Activated CD8-positive, alpha-beta T cell treated with anti-CD3 and anti-CD28 coated beads, Interleukin-2, amount 10 ng/mL, durations not matched to agents 7 days and 5 days (primary cell): ENCODE measurements at places on chromosomes 7 and 10. TPM values are rescaled to one million over a fixed set of nuclear protein-coding genes. Genes with fewer than 3 reads are reported as not detected.
A peak's percentile ranks its signal among the peaks of the same experiment; 100 is the strongest.

Gene AOAH
- total RNA-seq: 18.0 TPM

Gene GCK
- not detected for total RNA-seq

Gene BBS9
- 11.8 TPM for total RNA-seq

Gene ABCB4
- total RNA-seq: not detected

Gene VWC2
- total RNA-seq: not detected

Gene TMEM270
- not detected for total RNA-seq

Gene FGFR2
- total RNA-seq: not detected

Gene NUTM2D
- 2.0 TPM for total RNA-seq

Gene ZNF365
- not detected for total RNA-seq

Gene NPSR1
- not detected for total RNA-seq

GRCh38 chr10:83218205-83218604, 921.1 kb upstream of the GHITM start:
- no peak overlapping the region for H3K4me3 ChIP-seq
- no peaks in the 10 kb centered on the region for H3K27me3 ChIP-seq
- no peak for DNase-seq
- no peaks in the 10 kb centered on the region for H3K4me1 ChIP-seq

GRCh38 chr7:122123746-122124145, 20.3 kb downstream of the AASS start:
- no peaks in the 10 kb centered on the region for H3K36me3 ChIP-seq
- no peak overlapping the region for H3K4me3 ChIP-seq
- no peaks in the 10 kb centered on the region for H3K4me1 ChIP-seq
- no peaks in the 10 kb centered on the region for H3K27me3 ChIP-seq
- DNase-seq: no peak

- H3K4me1 ChIP-seq: no peaks in the 10 kb centered on the region
- H3K36me3 ChIP-seq: no peaks in the 10 kb centered on the region
- DNase-seq: no peak
- H3K27me3 ChIP-seq: no peaks in the 10 kb centered on the region
- H3K4me3 ChIP-seq: no peak overlapping the region
Measured at GRCh38 chr7:90536449-90536848, 59.7 kb upstream of the CDK14 start.

GRCh38 chr10:26437637-26438461, at the start of gene APBB1IP:
TSS of gene APBB1IP (plus strand) at chr10:26438341. CDS start at chr10:26492327, 53,986 bp downstream.
- H3K4me3 ChIP-seq: peak within 1 kb of the TSS; percentile 96
- peak; percentile 69 for DNase-seq
- H3K4me1 ChIP-seq: peaks cover 41% of the 10 kb centered on the region
- H3K27ac ChIP-seq: peak within 1 kb of the TSS; percentile 95
- peaks cover 28% of the 10 kb centered on the region for H3K36me3 ChIP-seq
- H3K27me3 ChIP-seq: no peaks in the 10 kb centered on the region

GRCh38 chr7:19491821-19492452, 216.9 kb downstream of the POLR1F start:
- H3K4me3 ChIP-seq: no peak overlapping the region
- no peak for DNase-seq
- H3K27ac ChIP-seq: no peak overlapping the region
- no peaks in the 10 kb centered on the region for H3K27me3 ChIP-seq

DNA sequence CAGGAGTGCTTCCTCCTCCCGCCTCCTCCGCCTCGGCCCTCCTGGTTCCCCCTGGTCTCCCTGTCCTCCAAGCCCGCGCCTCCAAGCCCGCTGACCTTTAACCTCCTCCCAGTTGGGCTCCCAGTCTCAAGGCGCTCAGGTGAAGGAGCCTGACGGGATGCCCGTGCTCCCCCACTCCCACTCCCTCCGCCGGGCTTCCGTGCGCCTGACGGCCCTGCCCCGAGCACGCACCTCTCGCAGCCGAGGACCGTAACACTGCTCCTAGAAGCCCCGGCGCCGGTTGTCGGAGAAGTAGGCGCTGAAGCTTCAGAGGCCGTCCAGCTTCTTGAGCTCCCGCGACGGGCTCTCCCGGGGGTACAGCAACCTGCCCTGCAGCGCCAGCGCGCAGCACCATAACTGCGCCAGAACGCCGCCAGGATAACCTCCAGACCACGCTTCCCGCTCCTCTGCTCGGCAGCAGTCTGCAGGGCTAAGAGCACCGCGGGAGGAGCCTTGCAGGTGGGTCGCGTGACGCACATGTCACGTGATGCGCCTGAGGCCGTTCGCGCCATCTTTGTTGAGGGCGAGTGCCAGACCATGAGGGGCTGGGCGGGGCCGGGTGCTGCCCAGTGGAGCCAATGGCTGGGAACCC, 71.0 kb upstream of the ZNF479 start:
- no peak overlapping the region for H3K4me3 ChIP-seq
- no peaks in the 10 kb centered on the region for H3K36me3 ChIP-seq
- no peak overlapping the region for H3K27ac ChIP-seq
- H3K27me3 ChIP-seq: no peaks in the 10 kb centered on the region
- DNase-seq: no peak

GRCh38 chr7:16810112-16810511, 5.3 kb upstream of the AGR2 start:
- no peaks in the 10 kb centered on the region for H3K36me3 ChIP-seq
- H3K27ac ChIP-seq: no peak overlapping the region
- no peak overlapping the region for H3K4me3 ChIP-seq
- peaks cover 22% of the 10 kb centered on the region for H3K27me3 ChIP-seq
- no peak for DNase-seq

DNA sequence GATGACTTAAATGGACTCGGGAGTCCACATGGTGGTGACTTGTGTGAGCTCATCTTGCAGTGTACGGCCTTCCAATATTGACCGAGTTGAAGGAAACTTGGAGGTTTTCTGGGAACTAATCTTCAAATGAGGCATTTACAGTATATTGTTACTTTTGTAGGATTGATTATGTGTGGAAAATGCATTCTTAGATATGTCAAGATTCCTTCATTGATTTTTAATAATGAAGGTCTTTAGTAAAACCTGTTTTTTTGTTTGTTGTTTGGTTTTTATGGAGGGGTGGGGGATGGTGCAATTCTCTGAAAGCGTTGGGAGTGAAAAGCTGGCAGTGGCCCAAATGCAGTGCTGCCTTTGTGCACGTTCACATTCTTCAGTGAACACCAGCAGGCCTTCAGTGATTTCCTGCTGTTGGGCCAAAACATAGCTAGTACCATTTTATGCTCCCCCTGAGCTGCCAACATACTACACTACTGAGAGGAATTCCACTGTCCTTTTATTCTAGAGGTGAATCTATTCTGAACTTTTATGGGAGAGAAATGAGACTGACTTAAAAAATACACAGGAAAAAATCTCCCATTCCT, 50.4 kb downstream of the CCNY start:
- DNase-seq: no peak
- H3K27ac ChIP-seq: no peak overlapping the region
- peaks cover 26% of the 10 kb centered on the region for H3K36me3 ChIP-seq
- no peaks in the 10 kb centered on the region for H3K27me3 ChIP-seq
- H3K4me3 ChIP-seq: no peak overlapping the region

DNA sequence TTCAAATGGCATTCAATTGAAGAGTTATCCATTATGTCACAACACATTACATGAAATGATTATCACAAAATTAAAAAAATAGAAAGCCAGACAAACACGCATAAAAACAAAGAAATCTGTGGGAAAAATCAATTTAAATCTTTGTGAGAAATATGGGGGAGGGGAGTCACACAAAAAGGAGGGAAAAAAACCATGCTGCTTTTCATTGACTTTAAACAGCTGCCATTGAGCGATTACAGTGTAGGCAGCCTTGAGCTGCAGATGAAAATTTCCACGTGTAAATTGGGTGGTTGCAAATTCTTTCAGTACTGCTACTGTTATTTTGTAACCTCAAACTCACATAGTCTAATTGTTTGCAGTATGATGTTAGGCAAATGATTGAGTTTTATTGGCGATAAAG, 889.9 kb upstream of the PHF14 start:
- no peaks in the 10 kb centered on the region for H3K27me3 ChIP-seq
- DNase-seq: no peak
- no peak overlapping the region for H3K4me3 ChIP-seq
- no peaks in the 10 kb centered on the region for H3K4me1 ChIP-seq

GRCh38 chr7:14833707-14834106, 68.8 kb downstream of the DGKB start:
- no peaks in the 10 kb centered on the region for H3K4me1 ChIP-seq
- no peak overlapping the region for H3K4me3 ChIP-seq
- no peaks in the 10 kb centered on the region for H3K36me3 ChIP-seq
- H3K27me3 ChIP-seq: no peaks in the 10 kb centered on the region
- DNase-seq: no peak
- H3K27ac ChIP-seq: no peak overlapping the region

DNA sequence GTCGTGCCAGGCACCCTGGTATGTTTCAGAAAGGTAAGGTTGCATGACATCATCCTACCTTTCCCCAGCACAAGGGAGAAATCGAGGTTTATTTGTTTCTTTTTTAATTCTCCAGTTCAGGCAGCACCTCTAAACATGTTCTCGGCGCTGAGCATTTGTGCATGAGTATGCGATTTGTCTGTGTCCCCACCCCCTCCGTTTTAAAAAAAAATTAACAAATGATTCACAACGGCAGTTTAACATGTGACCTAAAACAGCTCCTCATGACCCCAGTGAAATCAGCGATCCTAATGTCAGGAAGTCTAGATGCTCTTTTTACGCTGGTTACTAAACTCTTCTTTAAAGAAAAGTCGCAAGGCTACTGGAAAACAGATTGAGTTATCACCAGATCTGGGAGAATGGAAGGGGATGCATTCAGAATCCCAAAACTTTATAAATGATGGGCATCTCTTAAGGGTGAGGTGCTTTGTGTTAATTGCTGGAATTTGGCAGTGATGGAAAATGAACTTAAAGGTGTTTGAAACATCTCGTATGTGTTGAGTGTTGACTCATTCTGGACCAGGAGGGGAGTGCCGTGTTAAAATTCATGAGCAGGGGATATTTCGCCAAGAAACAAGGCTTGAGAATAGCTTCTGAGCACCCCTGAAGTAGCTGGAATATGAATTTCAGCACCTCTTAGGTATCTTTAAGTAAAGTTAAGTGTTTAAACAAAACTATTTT, 106.8 kb upstream of the PDCD4 start:
- peaks cover 3% of the 10 kb centered on the region for H3K4me1 ChIP-seq
- no peak for DNase-seq
- no peak overlapping the region for H3K27ac ChIP-seq

DNA sequence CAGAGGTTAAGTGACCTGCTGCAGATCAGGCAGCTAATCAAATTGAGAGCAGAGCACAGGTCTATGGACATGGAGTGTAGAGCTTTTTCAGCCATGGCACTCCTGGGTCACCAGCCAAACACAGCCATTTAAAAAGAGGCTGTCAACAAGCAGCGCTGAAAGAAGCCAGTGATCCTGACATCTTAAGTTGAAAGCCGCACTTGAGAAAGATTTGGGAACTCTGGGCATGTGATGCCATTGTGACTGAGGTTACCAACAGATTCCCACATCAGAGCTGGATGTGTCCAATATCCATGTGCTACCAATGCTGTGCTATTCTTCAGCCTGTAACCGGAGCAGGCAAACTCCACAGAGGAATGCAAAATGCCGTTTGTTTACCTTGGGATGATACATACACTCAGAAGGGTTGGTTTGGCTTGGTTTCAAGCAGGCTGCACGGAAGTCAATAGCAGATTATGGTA, 56.2 kb upstream of the ABLIM1 start:
- H3K27me3 ChIP-seq: peaks cover 28% of the 10 kb centered on the region
- H3K4me1 ChIP-seq: no peaks in the 10 kb centered on the region
- H3K27ac ChIP-seq: no peak overlapping the region

DNA sequence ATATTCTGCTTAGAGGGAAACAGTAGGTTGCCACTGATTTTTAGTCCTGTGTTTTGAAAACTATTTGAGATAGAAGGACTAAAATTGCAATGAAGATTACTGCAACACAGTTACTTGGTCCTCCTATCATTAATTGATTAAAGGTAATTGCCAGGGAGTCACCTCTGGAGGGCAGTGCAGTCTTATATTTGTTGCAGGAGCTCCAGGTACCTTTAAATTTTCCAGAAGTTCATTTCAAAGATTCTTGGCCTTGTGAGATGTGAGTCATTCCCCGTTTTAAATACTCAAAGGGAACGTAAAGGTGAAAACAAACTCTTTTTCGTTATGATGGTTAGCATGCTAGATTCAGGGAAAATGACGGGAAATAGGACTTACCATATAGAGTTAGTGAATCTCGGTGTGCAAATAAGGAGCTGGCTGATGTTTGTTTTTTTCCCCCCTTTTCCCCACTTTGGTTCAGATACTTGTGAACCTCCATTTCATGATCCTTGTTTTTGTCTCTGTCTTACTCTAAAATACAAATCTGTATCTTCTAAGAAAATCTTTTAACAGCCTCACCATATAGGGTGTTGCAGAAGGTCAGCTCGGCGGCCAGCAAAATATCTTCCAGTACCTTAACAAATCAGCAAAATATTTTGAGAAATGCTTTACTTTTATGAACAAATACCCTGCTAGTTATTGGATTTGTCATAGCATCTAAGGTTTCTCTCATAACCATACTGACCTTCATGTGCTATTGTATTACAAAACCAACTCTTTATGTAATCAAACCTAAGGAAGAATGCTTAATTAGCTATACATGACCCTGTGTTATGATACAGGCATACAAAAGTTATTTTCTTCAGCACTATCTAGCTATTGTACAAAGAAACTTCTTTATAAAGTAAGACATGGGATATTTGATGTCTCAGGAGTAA, 143.0 kb upstream of the HDAC9 start:
- H3K27me3 ChIP-seq: no peaks in the 10 kb centered on the region
- no peak overlapping the region for H3K27ac ChIP-seq
- DNase-seq: no peak
- H3K4me1 ChIP-seq: no peaks in the 10 kb centered on the region

DNA sequence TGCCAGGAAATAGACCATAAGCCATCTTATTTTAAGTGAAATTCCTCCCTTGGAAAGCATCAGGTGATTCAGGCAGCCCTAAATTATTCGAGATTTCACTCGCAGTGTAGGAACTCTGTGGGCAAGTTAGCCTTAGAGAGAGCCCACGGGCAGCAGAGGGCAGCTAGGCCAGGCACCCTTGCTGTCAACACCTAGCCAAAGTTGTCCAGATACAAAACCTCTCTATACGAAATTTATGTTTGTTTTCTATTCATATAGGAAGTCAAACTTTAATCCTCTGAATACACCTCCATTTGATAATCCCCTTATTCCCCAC, 1043.5 kb downstream of the GATA3 start:
- DNase-seq: no peak
- H3K27me3 ChIP-seq: no peaks in the 10 kb centered on the region
- no peak overlapping the region for H3K4me3 ChIP-seq
- peaks cover 11% of the 10 kb centered on the region for H3K36me3 ChIP-seq
- H3K4me1 ChIP-seq: peaks cover 22% of the 10 kb centered on the region
- H3K27ac ChIP-seq: no peak overlapping the region

- DNase-seq: no peak
- peaks cover 6% of the 10 kb centered on the region for H3K27me3 ChIP-seq
- H3K4me3 ChIP-seq: no peak overlapping the region
- no peak overlapping the region for H3K27ac ChIP-seq
Measured at GRCh38 chr7:149765399-149766121, 7.8 kb downstream of the ZNF467 start.

DNA sequence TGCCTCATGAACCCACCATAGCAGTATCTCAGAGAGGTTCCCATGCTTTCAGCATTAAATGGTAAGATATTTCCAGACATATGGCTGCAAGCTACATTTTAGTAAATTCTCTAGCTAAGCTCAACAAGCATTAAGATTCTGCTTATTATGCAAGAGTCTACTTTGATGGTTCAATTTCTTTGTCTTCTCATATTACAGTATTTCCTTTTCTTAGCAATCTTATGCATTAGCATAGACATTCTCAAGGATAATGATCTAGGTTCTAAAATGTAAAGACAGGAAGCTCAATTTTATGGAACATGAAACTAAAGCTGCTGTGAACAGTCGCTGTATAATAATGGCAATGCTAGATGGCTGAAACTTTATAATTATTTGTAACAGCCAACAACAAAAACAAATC, 39.2 kb downstream of the MEOX2 start:
- H3K36me3 ChIP-seq: no peaks in the 10 kb centered on the region
- H3K27ac ChIP-seq: no peak overlapping the region
- DNase-seq: no peak
